ENCODE measurements at places on chromosomes 2 and 18.

- no peak for DNase-seq
Observed at GRCh38 chr2:200252265-200253067, 54.0 kb upstream of the SPATS2L start.

- no peak for DNase-seq
Observed at GRCh38 chr2:237865623-237866041, 6.2 kb downstream of the RAMP1 start.

- no peak for DNase-seq
Observed at GRCh38 chr2:6564326-6564725, 301.4 kb downstream of the CMPK2 start.

DNA sequence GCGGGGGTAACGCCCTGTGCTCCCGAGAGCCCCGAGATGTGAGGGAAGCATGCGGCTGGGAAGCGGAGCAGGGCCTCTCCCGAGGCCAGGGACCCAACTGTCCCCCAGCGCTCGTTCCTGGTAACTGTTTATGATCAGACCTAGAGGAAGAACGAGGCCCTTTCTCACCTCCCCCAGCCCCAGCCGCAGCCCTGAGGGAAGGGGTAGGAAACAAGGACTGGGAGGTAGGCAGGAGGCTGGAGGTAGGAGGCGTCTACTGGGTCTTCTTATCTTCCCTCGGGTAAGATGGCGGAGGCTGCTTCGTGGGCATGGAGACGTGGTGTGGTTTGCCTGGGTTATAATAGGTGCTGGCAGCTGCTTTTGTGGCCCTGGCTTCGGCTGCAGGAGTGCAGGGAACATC, 335.8 kb downstream of the ZNF521 start:
- DNase-seq: no peak

GRCh38 chr18:25225151-25225550, 126.8 kb downstream of the ZNF521 start:
- no peak for DNase-seq

GRCh38 chr2:210954386-210954907, 398.0 kb downstream of the CPS1 start:
- DNase-seq: no peak

DNA sequence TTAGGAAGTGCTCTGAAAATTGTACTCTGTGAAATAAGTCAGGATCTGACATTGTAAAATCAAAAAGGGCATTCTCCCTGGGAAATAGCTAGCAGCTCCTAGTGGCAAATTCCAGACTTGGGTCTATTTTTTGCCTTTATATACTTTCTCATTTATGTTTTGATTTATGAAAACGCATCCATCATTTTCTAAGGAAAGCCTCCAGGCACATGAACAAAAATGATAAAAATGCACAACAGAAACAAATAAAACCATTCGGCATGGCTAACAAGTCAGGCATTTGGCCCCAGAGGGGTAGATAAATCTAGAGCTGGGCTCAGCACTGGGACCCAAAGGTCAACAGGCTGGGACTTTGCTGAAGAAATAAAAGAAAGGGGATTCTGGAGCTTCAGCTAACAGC, 167.0 kb downstream of the BCL11A start:
- no peak for DNase-seq

DNA sequence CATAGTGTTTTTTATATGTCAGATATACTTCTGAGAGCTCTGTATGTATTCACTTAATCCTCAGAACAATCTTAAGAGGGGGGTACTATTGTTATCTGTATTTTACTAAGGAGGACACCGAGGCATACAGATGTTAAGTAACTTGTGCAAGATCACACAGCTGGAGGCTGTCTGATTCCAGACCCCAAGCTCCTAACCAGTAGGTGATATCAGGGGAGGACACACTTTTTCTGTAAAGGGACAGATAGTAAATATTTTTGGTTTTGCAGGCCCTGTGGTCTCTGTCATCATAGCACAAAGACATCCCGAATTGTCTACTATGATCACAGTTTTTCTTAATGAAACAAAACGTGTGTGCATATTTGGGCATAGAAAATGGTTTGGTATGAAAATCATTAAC, 143.7 kb downstream of the LAMA3 start:
- DNase-seq: no peak

DNA sequence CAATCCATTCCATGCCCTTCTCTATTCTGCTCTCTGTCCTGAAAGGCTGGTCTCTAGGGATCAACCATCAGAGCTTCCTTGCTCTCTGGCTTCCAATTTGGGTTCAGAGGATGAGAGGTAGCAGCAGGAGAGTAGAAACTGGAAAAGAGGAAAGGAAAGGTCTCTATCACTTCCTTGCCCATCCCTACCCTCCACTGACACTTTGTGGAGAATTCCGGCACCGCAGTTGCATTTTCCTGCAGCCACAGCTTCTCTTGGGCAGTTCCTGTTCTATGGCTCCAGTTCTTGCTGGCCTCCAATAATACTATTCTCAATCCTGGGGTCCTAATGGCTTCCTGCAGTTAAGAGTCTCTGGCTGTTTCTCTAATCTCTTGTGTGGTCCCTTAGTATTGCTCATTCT, 13.3 kb upstream of the IMPACT start:
- no peak for DNase-seq

- no peak for DNase-seq
Observed at GRCh38 chr2:69807821-69808540, 21.5 kb upstream of the GMCL1 start.

GRCh38 chr2:102313025-102313424, 1.7 kb downstream of the IL1RL1 start:
- DNase-seq: no peak

- DNase-seq: no peak
Observed at GRCh38 chr2:207128867-207129266, 36.9 kb downstream of the KLF7 start.

DNA sequence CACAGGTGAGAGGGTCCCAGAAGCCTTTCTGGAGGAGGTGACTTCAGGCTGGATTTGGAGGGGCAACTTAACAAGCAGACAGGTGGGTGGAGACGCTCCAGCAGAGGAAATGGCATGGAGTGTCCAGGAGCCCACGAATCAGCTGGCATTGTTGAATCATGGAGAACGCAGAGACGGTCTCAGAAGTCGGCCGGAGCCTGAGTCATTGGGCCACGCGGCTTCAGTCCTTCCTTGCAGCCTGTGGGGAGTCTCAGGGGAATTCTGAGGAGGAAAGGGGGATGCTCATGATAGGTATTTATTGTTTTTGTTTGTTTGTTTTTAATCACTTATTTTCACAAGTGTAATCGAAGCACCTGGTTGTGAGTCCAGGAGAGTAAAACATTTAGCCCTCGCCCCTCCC, 184.6 kb upstream of the HDAC4 start:
- peak; percentile 3 for DNase-seq

DNA sequence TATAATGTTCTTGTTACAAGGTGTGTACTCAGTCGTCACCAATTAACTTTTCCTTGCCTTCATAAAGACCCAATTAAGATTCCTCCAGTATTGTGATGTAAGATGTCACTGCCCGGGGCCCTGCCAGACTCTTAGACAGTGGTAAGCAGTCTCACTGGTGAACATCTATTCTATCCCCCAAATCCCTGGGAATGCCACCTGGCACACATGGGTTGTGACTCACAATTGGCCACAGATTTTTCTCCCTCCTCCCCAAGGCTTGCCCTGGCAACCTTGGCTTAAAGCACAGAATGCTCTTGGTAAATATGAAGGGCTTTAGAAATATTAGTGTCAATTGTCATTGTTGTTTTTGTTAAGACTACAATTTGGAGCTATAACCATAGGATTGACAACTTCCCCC, 287.9 kb downstream of the ETAA1 start:
- no peak for DNase-seq

- no peak for DNase-seq
Observed at GRCh38 chr2:149743842-149744448, 156.4 kb upstream of the MMADHC start.

DNA sequence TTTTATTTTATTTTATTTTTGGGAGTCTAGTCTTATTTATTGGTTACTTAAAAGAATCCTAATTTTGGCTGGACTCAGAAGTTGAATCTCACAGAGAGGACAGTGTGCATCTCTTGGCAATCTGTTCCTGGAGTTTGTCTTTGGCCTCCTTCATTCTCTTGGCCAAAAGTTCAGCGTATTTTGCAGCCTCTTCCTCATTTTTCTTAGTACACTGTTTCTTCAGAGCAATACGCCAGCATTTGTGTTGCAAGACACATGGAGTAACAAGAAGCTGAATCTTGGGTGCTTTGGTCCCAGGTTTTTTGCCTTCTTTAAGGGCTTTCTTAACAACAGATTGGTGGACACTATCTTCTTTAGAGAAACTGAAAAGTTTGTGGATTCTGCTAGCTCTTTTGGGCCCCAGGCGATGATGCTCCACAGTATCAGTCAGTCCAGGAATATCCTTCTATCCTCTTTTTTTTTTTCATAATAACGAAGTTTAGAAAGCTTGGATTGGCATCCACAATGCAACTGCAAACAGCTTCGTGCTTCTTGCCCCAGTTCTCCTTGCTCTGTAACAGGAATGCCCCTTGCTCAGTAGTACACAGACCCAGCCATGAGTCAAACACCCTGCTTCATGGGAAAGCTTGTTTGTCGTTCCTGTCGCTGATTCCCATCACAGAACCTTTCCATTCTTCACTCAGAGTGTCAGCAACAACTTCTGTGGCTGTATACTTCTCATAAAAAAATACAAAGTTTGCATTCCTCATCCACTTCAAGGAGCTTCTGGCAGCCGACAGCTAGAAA, 34.8 kb upstream of the RFX8 start:
- DNase-seq: no peak

DNA sequence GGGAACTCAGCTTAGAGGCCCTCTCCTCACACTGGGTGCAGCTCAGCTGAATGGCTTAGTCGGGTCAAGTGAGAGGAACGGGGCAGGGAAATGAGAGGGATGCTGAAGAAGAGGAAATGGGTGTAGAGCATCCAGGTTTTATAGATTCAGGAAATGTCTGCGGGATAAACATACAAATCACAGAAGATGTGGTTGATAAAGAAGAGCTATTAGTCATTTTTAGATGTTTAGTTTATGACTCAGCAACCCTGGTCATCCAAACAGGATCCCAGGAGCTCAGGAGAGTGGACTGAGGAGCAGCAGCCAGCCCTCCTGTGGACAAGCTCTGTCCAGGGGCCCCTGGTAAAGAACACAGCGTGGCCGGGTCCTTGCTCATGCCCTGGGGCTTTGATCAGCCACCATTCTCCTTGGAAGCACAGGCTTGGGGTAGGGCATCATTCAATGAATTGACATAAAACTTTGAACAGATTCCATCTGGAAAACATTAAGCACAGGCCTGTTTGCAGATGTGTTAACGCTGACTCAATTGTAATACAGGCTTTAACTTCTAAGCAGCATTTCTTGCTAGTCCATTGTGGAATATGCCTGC, 83.0 kb downstream of the NPAS2 start:
- DNase-seq: no peak

GRCh38 chr2:43317680-43318079, 91.3 kb upstream of the ZFP36L2 start:
- DNase-seq: no peak

DNA sequence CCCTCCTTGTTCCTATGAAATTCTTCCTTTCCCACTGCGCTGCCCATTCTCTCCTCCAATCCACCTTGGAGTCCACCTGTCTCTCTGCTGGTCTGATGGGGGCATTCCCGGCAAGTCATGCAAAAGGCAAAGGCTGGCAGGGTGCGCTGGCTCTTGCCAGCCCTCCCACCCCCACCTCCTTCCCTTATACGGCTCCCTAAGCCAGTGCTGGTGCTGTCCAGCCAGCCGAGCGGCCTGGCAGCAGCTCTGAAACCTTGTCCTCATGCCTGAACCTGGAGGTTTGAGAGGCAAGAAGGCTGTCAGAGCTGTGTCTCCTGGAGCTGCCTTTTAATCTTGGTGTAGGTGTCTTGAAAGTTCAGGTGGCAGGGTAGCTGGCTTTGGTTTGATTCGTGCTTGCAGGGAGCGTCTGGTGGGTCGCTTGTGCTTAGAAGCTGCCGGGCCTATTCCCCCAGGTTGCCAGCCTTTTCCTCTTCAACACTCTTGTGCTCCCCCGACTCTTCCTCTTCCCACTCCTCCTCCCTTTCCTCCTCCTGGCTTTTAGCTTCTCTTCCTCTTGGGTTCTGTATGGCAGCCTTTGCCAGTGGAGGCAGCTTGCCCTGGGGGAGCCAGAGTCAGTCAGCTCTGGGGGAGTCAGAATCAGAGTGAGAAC, 748 bp downstream of the LIPG start:
- DNase-seq: no peak

DNA sequence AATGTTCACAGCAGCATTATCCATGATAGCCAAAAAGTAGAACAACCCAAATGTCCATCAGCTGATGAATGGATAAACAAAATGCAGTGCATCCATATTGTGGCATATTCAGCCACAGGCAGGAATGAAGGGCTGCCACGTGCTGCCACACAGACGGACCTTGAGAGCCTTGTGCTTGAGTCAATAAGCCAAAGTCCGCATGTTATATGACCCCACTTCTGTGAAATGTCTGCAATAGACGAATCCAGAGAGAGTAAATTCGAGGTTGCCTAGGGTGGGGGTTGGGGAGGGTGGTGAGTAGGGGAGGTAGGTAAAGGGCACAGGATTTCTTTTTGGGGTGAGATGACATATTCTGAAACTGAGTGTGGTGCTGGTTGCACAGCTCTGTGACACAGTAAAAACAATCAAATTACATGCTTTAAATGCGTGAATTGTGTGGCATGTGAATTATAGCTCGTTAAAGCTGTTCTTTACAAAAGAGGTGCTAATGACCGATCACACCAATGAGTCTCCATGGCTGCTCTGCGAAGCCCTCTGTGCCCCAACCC, 38.9 kb upstream of the LDLRAD4 start:
- no peak for DNase-seq

- no peak for DNase-seq
Observed at GRCh38 chr2:43484323-43484930, 111.4 kb downstream of the THADA start.

DNA sequence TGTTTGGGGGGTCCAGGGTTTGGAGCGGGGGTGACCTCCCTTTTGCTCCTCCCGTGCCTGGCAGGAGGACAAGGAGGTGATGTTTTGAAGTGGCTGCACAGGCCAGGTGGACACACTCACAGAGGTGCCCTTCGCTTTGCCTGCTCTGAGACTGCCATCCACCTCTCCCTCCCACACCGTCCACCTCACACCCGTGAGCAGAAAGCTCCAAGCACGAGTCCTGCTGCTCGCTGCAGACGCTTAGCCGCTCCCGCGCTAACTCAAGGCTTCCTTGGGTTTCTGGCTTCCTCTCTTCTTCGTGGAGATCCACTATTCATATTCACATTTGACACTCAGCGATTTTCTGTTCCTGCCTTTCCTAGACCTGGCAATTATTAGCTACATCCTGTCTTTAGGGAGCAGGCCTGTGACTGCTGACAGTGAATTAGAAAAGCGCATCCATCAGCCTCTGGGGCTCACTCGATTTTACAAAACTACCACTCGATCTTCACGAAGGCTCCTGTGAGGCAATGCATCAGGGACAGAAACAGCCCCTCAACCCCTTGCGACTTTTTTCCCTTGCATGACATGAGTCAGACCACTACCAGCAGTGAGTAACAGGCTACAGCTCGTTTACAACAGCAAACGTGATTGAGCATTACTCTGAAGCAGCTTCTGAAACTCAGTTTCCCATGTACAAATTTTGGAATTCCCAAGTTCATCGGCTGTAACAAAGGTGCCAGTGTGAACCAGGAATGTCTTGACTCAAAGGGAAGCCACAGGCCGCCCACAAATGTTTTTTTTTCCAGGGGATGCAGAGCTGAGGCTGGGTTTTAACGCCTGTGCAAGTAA, 238.7 kb upstream of the SOX11 start:
- no peak for DNase-seq

GRCh38 chr18:74806073-74806472, 208.4 kb downstream of the ZNF407 start:
- DNase-seq: no peak

Data from omental fat pad (tissue), 4 donors.